ENCODE measurements at places on chromosomes 12 and 14.

GRCh38 chr12:10069099-10069498, 29.7 kb downstream of the CLEC1A start:
- DNase-seq: no peak

- DNase-seq: no peak
These were observed 18.7 kb downstream of the TSHR start for GRCh38 chr14:80973931-80974641.

- no peak for DNase-seq
These were observed 124.2 kb downstream of the HMGA2 start for GRCh38 chr12:65948320-65949008.

DNA sequence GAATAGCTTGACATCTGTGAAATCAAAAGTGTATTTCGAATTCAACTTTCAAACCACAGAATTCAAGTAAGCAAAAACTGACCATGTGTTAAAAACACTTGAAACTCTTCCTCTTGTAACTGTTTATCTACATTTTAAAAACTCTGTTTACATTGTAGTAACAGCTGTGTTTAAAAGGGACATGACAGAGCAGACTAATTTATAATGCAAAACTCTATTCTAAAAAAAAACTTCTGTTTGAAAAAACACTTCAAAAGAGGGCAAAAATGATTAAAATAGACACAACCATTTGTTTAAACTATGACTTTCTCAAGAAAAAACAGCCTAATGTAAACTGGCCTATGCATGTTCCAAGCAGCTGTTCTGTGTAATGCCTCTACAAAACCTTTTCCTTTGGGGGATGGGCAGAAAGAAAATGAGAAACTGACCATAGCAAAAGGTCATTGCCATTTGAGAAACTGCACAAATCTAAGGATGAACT, 149.1 kb upstream of the HMGA2 start:
- no peak for DNase-seq

- DNase-seq: no peak
These were observed 38.3 kb downstream of the SLC6A15 start for GRCh38 chr12:84874125-84874824.

DNA sequence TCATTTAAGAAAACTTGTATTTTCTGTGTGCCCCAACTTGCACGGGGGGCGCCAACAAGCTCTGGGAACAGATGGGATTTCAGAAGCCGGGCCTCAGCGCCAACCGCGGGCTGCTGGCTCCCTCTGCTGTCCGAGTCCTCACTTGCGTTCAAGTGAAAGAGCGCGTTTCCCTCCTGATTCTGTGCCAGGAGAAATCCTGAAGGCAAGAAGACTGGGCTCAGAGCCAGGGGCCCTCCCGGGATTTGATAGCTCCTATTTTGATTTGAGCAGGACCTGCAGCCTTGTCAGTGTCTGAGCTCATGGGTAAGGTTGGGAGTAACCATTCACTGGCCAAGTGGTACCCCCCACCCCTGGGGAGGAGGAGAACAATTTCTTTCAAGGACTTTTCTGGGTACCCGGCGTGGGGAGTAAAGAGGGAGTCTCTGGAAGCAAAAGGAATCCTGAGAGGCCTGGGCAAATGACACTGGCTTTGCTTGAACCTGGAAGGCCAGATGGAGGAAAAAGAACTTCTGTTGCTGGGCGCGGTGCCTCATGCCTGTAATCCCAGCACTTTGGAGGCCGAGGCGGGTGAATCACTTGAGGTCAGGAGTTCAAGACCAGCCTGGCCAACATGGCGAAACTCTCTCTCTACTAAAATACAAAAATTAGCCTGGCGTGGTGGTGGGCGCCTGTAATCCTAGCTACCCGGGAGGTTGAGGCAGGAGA, 179.0 kb upstream of the RGS6 start:
- DNase-seq: peak; percentile 29

DNA sequence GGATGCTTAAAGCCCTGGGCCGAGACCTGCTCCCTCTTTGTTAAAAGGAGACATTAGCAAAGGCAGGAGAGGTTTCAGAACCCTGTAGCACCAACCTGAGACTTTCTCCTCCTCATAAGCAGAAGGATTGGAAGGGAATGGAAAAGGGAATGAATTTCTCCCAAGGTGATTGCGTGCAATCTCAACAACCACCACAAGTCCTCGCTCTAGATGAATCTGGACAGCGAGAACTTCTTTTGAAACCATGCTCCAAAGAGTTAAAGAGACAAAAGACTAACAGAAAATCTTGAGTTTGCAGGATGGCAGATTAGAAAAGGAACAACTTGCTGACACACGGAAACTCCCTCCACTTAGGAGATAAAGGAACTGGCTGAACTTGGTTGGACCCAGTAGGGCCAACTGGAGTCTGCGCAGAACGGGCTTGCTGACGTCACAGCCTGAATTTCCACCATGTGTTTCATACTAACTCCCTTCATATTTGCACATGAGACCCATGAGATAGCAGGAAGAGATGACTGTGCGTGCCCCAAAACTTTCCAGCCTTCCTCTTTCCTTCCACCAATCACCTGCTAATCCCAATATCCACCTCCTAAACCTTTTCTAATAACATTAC, 137.0 kb downstream of the PTPN11 start:
- DNase-seq: no peak

- DNase-seq: no peak
These were observed 27.3 kb downstream of the PXN start for GRCh38 chr12:120238217-120238616.
